ENCODE measurements at places on chromosomes 12 and 14.

DNA sequence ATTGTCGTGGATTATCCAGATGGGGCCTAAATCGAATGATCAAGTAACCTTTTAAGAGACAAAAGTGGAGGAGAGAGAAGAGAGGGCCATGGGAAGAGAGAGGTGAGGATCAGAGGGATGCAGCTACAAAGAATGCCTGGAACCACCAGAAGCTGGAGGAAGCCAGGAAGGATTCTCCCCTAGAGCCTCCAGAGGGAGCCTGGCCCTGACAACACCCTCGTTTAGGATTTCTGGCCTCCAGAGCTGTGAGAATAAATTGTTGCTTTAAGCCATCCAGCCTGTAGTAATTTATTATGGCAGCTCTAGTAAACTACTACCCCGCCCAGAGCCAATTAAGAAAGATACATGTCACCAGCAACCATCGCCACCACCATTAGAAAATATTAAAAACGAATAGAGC is 46.2 kb upstream of the GSC start:
- no peak for DNase-seq

- peak; percentile 91 for DNase-seq
These were observed 83.0 kb downstream of the TTC7B start for GRCh38 chr14:90733139-90733808.

- no peak for DNase-seq
These were observed 58.7 kb upstream of the CCND2 start for GRCh38 chr12:4214877-4215228.

GRCh38 chr12:126874427-126875026 is 1392.4 kb upstream of the TMEM132C start:
- peak; percentile 74 for DNase-seq

DNA sequence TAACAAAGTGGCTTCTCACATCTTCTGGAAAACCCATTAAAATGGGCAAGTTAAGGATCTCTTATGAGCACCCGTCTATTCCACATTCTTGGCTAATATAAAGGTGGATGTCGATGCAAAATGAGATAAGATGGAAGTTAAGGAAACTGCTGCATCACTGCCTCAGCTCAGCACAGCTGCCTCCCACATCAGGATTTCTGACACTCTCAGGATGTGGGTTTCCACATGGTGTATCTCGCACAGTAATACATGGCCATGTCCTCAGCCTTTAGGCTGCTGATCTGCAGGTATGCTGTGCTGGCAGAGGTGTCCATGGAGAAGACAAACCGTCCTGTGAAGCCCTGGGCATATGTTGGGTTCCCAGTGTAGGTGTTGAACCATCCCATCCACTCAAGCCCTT is 1348.0 kb downstream of the TMEM121 start:
- DNase-seq, result no peak

- DNase-seq, result no peak
These were observed 72.4 kb downstream of the IQSEC3 start for GRCh38 chr12:138898-139534.

- no peak for DNase-seq
These were observed 55.4 kb downstream of the SLCO1B3 start for GRCh38 chr12:20865873-20866272.

GRCh38 chr14:65170768-65171507 is 68.6 kb upstream of the MAX start:
- DNase-seq, result peak; percentile 63

DNA sequence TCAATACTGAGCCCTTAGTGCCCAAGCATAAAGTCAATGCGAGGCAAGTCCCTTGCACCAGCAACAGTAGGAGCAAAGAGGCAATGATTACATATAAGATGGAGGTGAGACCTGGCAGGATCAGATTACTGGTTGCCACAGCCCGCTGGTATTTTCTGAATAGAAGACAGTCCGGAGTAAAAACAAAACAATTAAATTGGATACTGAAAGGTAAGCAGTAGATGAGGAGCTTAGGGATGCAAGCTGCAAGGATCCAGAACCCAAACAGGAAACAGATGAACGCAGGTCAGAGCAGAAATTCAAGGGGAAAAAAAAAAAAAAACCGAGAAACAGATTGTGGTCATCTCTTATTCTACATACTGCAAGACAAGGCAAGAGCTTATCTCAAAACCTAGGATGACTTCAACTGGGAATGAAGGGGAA is 119.6 kb downstream of the MED13L start:
- no peak for DNase-seq

DNA sequence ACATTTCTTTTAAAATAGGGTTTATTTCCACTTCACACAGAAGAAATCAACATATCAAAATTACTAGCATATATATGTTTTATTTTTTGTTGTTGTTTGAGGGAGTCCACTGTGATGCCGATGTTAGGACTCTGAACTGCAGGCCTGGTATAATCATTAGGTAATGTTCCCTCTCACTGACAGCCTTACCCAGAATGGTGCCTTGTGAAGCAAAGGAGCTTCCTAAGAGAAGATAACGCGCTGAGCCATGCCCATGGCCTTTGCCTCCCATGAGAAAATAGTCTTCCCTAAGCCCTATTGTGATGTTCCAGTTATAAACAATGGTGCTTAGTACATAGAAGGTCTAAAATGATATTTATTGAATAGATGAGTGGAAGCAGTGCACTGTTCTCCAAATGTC is 12.0 kb downstream of the GNG2 start:
- DNase-seq, result no peak

GRCh38 chr12:29160230-29160629 is 11.2 kb downstream of the FAR2 start:
- DNase-seq, result no peak

DNA sequence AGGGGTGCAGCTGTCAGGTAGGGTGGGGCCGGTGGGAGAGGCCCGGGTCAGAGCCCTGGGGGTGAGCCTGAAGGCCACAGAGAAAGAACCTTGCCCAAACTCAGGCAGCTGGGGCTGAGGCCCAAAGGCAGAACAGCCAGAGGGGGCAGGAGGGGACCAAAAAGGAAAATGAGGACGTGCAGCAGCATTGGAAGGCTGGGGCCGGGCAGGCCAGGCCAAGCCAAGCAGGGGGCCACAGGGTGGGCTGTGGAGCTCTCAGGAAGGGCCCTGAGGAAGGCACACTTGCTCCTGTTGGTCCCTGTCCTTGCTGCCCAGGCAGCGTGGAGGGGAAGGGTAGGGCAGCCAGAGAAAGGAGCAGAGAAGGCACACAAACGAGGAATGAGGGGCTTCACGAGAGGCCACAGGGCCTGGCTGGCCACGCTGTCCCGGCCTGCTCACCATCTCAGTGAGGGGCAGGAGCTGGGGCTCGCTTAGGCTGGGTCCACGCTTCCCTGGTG is 10.5 kb downstream of the MMP14 start:
- no peak for DNase-seq

DNA sequence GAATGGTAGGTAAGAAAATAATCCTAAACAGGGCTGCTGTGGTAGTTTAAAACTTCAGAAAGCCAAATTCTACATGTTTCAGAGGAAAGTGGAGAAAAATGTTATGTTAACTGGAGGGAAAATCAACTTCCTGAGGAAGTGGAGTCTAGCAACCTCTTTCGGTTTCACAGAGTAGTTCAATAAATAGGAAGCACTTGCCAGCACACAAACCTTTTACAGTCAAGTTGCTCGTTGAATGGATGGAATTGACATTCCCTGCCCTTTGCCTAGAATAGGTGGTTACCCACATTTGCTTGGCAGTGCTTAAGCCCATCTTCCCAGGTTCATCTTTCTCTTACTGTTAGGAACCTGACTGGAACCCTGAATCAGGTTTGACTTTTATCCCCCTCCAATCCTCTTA is 15.9 kb downstream of the ANKRD13A start:
- DNase-seq, result no peak

- no peak for DNase-seq
These were observed 208.7 kb downstream of the KITLG start for GRCh38 chr12:88371416-88372183.

DNA sequence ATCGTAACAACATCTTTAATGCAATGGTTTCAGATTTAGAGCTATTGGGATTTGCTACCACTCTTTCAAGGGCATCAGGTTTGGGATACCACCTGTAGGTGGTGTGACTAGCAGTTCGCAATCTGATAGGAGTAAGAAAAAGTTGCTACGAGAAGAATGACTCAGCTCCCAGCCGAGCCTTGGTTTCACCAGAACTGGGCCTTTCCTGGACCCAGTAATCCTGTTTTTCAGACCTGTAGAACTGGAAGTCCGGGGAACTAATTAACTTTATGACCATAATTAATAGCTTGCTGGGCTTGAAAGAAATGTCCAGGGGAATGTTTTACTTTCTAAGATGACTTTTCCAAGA is 770 bp downstream of the ABHD4 start:
- DNase-seq, result no peak

DNA sequence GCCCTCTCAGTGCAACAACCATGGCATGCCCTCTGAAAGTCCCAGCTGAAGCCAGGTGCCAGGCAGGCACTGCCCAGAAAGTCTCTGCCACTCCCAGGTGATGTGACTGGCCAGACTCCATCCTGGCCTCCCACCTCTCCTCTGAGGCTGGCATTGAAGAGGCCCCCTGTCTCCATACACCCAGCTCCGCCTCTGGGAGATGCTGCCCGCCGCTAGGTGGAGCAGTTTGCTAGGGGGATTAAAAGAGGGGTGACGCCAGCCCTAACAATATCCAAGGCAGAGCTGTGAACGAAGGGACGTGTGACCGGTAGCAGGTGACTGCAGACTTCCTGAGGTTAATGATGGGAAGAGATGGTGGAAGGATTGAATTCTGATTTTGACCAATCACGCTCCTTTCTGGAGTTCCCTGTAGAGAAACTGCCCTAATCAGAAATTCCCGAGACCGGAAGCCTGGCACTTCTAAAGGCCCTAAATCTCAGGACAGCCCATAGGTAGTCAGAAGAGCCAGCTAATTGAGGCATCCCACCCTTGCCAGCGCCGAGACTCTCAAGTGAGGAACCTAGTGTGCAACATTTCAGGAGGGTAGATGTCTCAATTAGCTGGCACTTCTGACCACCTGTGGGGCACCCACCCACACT is 8.3 kb upstream of the PLEK2 start:
- DNase-seq, result no peak

DNA sequence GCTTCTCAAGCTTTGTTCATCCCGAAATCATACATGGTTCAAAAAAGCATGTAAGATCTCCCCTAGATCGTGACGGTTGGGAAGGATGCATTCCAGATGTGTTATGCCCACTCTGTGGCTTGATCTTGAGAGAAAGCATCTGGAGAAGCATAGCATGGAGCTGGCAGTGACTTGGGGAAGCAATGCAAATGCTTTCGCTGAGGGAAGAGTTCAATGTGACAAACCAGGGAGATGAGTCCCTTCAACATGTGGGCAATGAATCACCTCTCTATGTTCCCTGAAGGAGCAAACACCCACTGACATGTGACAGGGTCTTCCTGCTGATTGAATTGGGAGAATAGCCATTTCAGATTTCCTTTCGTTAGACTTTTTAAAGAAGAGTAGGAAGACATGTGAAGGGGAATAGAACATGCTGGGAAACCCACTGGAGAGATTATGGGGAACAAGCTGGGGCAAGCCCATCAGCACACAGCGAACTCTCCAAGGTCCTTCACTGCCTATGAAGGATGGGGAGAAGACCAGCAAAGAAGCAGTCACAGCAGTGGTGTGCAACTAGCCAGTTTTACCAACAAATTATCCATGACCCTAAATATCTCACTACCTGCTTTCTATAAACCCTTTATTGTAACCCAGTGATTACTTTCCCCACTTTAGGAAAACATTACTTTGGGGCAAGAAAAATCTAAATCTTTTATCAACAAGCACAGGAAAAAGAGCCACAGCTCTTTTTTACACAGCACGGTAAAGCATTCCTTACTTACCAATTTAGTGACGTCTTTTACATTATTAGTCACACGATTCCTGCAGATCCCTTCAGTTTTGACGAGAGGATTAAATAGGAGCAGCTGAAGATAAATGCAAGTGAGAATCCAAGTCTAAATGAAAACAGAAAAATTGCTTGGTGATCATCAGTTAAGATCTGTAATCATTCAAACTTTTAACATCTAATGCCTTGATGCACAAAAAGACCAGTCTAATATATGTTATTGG is 35.0 kb downstream of the KITLG start:
- DNase-seq, result no peak

DNA sequence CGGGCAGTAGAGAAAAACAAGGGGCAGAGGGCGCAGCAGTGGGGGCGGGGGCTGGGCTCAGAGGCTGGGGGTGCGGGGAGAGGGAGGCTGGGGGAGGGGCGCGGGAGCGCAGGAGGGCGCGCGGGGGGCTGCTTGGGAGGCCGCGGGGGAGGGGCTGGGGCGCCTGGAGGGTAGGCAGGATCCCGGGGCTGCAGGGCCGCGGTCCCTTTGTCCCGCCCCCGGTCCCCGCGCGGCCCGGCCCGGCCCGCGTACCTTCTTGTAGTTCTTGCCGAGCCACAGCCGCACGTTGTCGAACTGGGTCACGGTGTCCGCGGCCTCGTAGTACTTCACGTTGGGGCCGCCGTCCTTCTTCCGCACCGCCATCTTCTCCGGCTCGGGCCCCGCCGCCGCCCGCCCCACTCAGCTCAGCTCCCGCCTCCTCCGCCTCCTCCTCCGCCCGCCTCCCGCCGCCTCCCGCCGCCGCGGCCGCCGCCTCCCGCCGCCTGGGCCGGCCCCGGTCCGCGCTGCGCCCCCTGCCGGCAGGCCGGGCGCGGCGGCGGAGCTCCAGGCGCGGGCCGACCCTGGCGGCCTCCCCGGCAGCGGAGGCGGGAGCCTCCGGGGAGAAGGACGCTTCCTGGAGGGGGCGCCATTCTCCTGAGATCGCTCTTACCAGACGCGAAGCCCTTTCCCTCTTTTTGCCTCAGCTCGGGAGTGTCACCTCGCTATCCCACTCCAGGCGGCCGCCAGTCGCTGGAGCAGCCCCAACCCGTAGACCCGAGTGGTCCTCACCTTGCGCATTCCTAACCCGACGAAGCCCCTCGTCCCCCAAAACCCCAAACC is at the start of gene SMARCC2:
Gene SMARCC2 (minus strand): TSS at position 385 of the 819 bp plus-strand sequence. CDS start 22 bp downstream, at position 363.
- peak; percentile 73 for DNase-seq

DNA sequence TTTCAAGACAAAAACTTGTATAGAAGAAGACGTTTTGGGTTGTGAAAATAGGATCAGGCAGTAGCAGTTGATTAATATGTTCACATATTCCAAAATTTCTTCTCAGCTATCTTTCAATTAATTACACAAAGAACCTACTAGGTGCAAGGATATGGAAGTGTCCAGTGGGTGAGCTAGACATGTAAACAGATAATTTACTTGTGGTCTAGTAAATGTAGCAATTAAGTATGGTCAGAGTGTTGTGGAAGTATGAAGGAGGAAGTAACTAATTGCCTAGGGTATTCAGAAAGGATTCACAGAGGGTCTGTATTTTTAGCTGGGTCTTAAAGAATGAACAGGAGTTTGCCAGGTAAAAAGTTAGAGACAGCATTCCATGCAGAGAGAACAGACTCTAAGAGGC is 5.9 kb downstream of the GOLGA5 start:
- no peak for DNase-seq

DNA sequence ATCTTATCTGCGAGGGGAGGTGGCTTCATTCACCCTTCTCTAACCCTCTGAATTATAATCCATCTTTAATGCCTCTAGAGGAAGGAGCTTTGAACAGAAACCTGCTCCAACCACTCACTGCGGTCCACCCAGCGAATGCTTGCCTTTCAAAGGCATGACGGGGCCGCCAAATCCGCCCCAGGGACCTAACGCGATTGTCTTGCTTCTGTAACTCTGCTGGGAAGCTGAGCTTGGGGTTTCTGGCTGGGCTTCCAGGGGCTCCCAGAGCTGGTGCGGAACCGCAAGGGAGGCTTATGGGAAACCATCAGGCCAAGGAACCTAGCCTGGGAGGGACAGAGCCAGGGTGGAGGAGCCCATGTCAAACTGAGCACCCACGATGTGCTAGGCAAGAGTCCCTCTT is 231.2 kb upstream of the LHX5 start:
- no peak for DNase-seq

Measured in posterior cingulate gyrus (tissue), 11 donors.